ENCODE measurements at places on chromosomes 12 and 14.

DNA sequence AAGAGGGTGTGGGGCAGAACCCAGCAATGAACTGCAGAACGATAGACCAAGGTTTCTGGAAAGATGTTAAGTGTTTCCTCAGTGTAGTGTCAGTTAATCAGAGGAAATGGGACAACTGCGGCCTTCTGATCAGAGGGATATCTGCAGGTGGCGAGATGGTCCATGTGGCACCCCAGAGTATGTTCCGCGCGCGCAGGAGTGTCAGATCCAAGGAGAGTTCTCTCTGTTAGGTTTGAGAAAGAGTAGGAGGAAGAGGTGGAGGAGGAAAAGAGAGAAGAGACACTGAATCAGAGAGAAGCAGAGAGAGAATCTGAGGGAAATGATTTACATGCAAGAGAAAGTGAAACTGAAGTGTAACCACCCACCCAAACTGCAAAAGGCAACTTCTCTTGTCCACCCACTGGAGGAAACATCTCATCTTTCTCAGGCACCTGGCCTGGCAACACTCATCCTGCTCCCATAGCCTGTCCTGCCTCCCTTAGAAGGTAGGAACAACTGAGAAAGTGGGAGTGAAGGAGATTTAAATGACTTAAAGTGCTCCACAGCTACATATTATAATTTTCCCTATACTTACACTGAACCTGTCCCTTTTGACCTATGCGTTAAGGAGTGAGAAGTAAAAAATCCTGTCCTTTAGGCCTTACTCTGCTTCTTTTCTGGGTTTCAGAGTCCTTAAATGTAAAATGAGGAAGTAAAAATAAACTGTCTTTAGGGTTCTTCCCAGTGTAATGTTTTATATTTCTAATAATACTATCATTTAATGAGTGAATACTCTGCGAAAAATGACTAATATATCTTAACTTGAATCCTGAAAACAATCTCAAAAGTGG is 6.8 kb upstream of the TESPA1 start:
- DNase-seq, result no peak

GRCh38 chr14:76917745-76918255 is 91.6 kb downstream of the LRRC74A start:
- DNase-seq, result peak; percentile 94

DNA sequence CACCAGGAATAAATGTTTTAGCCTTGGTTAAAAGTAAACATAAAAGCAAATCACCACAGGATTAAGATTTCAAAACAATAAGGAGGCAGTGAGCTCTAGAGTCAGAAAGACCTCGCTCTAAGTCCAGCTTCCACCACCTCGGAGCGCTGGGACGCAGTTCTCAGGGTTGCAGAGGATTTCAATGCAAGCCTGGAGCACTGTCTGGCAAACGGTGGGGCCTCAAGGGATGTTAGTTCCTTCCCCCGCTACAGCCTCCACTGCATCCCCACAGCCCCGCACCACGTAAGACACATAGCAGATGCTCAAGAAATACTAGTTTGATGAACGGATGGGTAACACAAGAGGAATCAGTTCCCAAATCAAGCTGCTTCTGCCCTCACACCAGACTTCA is 39.3 kb upstream of the TMCC3 start:
- DNase-seq, result no peak

DNA sequence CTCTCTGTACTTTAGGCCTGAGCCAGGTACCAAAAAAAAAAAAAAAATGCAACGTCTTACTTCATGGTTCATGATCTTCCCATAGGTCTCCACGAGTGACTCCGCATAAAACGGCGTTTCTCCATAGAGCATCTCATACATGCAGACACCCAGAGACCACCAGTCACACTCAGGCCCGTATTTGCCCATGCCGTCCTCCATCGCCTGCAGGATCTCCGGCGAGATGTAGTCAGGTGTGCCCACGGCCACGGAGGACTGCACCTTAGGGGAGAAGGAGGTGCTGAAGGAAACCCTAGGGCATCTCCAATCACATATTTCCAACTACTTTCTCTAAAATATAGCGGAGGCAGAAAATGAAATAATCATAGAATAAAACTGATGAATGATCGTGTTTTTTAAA is 61.0 kb downstream of the AMN start:
- DNase-seq, result no peak

GRCh38 chr14:77265561-77266335 is 5.3 kb downstream of the NGB start:
- no peak for DNase-seq

DNA sequence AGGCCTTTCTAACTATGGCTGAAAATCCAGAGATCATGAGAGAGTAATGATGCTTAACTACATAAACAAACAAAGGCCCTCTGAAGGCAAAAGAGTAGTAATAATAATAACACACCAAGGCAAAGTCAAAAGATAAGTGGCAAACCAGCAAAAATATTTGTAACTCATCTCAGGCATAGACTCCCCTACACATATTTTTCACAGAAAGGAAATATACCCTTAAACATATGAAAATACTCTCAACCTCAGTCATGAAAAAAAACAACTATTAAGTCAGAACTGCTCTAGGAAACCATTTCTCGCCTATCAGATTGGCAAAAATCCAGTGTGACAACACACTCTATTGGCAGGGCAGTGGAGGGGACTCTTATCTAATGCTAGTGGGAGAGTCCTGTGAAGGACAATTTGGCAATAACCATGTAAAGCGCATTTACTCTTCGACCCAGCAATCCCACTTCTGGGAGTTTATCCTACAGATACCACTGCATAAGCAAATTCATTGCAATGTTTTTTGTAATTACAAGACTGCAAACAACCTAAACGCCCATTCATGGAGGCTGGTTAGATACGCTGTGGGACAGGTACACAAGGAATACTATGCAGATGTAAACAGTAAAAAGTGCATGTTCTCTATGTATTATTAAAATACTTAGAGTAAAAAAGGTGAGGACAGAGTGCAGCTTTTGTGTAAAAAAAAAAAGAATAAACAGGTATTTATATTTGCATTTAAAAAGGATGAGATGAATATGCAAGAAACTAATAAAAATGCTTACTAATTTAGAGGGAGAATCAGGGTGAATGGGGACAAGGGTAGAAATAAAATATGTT is 26.0 kb upstream of the IL22 start:
- DNase-seq, result no peak

DNA sequence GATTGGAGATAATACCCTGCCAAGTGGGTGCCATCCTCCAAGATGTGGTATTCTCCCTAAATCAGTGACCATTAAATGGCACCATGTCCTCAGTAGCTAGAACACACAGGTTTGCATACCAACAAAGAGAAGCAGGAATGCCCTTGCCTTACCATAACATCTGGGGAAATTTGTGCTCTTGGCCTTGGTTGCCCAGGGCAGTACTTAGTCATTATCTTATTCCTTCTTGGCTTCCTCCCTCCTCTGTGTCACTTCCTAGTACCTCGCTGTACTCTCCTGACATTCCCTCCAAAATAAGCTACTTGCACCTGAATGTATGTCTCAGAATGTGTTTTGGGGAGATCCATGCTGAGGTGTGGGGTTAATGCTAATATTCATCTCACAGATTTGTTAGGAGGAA is 43.4 kb downstream of the GPR65 start:
- DNase-seq, result no peak

DNA sequence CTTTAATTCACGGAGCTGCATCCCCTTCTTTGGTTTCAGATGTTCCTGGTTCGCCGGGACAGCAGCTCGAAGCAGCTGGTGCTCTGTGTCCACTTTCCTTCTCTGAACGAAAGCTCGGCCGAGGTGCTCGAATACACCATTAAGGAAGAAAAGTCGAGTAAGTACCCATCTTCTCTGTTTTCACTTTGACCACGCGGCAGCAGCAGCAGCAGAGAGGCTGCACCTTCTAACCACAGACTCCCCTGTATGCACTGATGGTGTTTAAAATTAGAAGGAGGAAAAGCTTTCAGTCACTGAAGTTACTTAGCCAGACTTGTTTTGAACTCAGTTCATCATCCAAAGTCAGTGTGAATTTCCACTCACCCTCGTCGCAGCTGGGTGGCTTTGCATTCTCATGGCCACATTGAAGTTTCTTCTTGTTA is 63.8 kb downstream of the RIN3 start:
- DNase-seq, result no peak

GRCh38 chr14:37247791-37248461 is 50.2 kb downstream of the MIPOL1 start:
- peak; percentile 81 for DNase-seq

GRCh38 chr14:98114122-98114895 is 1157.7 kb downstream of the BCL11B start:
- no peak for DNase-seq

- DNase-seq, result no peak
These were observed 129.3 kb downstream of the SLC15A4 start for GRCh38 chr12:128694445-128694844.

GRCh38 chr14:24834956-24835355 is 201.0 kb upstream of the GZMB start:
- no peak for DNase-seq

DNA sequence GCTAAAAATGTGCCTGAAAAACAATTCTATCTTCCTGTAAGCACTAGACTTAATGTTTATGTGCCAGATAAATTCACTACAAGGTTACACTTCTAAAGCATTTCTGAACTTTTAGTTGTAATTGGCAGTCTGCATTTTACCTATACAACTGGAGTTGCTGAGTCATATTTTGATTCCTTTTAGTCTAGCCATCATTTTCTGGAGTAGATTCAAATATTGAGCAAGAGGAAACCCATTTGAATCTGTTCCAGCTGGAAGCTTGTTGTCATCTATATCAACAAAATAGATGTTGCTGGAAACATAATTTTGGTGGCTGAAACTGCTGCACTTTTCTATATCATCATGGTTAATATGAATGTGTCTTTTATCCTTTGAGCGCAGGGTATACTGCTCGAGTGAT is 122.2 kb upstream of the CCDC175 start:
- DNase-seq, result no peak

GRCh38 chr12:116091579-116091978 is 185.9 kb downstream of the MED13L start:
- no peak for DNase-seq

DNA sequence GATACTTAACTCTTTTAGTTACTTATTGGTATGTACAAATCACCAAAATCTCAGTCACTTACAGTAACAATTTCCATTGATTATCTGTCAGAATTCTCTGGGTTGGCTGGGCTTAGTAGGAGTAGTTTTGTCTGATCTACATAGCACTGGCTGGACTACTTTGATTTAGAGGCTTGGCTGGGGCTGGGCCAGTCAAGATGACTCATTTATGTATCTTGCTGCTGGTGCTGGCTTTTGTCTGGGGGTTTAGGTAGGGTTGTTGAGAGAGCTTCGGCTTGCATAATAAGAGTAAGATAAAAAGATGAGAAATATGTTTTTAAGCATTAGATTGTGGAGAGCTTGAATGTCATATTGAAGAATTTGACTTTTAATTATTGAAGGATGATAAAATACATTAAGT is 1093.7 kb downstream of the SLC6A15 start:
- DNase-seq, result no peak

- DNase-seq, result no peak
These were observed 16.1 kb upstream of the NUAK1 start for GRCh38 chr12:106154751-106155273.

DNA sequence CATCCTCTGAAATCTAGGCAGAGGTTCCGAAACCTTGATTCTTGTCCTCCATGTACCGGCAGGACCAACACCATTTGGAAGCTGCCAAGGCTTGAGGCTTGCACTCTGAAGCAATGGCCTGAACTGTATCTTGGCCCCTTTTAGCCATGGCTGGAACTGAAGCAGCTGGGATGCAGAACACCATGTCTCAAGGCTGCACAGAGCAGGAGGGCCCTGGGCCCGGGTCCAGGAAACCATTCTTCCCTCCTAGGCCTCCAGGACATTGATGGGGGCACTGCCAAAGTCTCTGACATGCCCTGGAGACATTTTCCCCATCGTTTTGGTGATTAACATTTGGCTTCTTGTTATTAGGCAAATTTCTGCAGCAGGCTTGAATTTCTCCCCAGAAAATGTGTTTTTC is 198.7 kb downstream of the EFCAB11 start:
- no peak for DNase-seq

DNA sequence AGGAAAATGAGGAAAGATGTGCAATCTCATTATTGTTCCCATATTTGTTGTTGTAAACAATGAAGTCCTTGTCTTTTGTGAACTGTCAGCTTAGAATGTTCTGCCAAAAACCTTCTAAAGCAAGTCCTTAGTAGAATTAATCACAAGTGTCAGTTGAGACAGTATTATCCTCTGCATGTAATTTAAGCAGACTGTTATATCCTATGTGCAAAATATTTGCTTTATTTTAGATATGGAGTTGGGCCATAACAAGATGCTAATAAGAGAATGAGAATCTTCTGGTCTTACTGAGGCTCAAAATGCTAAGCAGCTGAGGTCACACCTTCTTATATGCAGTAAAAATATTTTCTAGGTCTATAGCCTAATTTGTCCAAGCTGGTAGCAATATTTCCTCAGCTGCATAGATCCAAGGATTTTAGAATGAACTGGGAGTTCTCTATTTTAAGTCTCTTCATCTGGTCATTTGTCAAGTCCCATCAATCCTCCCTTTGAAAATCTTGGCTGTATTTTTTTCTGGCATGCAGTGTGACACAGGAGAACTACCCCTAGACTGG is 222.3 kb upstream of the NAV3 start:
- DNase-seq, result no peak

- DNase-seq, result no peak
These were observed 60.4 kb downstream of the TTC7B start for GRCh38 chr14:90755661-90756304.

- DNase-seq, result no peak
These were observed 624.2 kb downstream of the DIO2 start for GRCh38 chr14:79586989-79587598.

- no peak for DNase-seq
These were observed 76.1 kb downstream of the RASSF8 start for GRCh38 chr12:26034371-26035142.

- DNase-seq, result peak; percentile 19
These were observed 178.5 kb upstream of the OR4E1 start for GRCh38 chr14:21852061-21852664.

DNA sequence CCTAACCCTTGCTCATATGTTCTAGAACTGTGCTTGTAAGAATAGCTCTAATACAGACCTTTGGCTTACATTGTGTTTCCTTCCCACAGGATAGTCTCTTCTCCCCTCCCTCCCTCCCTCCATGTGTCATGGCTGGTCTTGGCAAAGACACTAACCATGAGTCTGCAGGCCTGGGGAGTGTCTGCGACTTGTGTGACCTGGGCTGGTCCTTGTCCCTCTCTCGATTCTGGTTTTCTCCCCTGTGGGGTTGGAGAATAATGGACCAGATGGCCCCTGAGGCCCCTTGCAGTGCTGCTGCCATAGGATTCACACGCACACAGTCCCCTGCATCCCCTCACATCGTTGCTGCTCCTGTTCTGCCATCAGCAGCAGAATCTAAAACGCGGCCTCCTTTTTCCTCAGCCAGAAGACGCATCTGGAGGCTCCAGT is 30.3 kb downstream of the DEGS2 start:
- no peak for DNase-seq

DNA sequence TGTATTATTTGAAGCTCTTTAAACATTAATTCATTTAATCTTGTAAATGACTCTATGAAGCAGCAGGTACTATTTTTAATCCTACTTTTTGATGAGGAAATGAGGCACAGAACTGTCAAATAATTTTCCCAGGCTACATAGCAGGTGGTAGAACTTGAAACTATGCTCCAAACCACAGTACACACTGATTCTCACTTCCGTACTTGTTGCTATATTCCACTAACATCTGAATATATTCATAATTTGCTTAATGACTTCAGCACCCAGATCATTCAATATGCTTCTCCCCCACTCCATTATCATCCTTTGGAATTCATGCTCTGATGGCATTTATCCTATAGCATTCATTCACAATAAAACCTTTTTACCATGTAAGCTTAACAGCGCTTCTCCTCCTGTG is 4.9 kb downstream of the ERGIC2 start:
- no peak for DNase-seq

All from NCI-H1417 (cell line).